ENCODE measurements at places on chromosomes 7 and 10. TPM values are rescaled to one million over a fixed set of nuclear protein-coding genes. Genes with fewer than 3 reads are reported as not detected.

The GPR15LG gene
- total RNA-seq = not detected

The SFTPA1 gene
- total RNA-seq = not detected

The MYH16 gene
- total RNA-seq = not detected

- DNase-seq = no peak
These were observed 320.7 kb downstream of the SUGCT start for GRCh38 chr7:40455485-40455884.

DNA sequence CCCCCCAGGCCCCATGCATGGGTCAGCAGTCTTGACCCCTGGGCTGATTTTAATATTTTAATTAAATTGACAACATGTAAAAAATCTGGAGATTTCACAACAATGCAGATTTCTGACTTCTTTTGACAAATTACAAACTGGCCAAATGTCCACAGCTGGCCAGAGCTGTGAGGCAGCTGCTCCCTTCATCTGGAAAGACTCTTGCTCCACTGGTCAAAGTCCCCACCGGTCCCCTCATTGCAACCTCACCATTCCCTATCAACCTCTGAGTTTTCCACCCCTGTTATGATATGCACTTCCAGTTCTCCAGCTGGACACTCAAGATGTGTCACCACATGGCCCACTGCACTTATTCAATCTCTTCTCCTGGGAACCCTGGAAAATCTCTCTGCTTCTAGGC is 266.2 kb downstream of the KCNMA1 start:
- no peak for DNase-seq

DNA sequence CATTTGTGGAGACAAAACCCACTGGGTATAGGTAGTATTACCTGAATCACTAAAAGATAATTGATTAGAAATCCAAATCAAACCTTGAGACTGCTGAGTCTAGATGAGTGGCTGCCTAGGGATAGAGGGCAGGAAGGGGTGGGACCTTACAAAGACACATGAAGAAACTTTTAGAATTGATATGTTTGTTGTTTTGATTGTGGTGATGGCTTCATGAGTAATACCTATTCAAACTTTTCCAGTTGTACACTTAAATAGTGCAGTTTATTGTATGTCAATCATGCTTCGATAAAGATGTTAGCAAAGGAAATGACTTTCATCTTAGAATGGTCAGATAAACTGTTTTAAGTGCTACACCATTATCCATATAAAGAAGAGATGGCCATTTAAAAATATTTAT is 188.7 kb upstream of the KAT6B start:
- DNase-seq = no peak

GRCh38 chr10:89207181-89207800 is at the start of gene CH25H:
TSS of gene CH25H (minus strand) at chr10:89207317. CDS start at chr10:89207292, 25 bp downstream.
- peak; percentile 17 for DNase-seq

GRCh38 chr7:115008465-115009114 is 86.7 kb downstream of the MDFIC start:
- no peak for DNase-seq

- DNase-seq = no peak
These were observed 23.9 kb downstream of the NRAP start for GRCh38 chr10:113639966-113640365.

DNA sequence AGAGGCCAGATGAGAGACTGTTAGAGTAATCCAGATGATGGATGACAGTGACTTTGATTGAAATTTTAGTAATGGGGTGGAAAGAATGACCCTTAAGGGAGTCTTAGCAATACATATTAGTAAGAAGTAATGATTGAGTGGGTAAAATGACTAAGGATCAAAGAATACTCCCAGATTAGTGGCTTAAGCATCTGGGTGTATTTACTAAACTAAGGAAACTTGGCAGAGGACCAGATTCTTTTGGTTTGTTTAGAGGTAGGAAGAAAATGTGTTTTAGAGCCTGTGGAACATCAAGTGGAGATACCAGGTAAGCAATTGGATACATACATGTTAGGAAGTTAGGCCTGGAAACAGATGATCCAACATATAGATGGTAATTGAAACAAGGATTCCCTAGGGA is 58.8 kb upstream of the ADRA2A start:
- no peak for DNase-seq

- no peak for DNase-seq
These were observed 223.2 kb downstream of the SH2D4B start for GRCh38 chr10:80760914-80761371.

DNA sequence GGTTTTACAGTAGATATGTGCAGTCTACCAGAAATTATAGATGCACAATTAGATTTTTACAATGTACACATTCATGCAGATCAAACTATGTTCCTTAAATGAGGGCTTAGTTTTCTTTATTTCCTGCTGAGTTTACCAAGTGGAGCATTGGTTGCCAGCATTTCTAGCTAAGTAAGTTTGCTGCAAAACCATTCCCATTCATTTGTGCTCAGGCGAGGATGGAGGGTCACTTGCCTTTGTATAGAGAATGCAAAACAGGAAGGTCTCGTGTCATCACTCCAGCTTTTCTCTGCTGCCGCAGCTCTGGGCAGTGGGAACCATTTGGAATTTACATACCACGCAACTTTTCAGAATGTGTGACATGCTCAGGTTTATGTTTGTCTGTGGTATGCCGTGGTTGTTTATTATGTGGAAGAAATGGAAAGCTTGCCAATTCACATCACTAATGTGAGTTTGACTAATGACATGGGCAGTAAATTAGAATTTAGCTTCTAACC is 198.6 kb downstream of the TRIL start:
- no peak for DNase-seq

DNA sequence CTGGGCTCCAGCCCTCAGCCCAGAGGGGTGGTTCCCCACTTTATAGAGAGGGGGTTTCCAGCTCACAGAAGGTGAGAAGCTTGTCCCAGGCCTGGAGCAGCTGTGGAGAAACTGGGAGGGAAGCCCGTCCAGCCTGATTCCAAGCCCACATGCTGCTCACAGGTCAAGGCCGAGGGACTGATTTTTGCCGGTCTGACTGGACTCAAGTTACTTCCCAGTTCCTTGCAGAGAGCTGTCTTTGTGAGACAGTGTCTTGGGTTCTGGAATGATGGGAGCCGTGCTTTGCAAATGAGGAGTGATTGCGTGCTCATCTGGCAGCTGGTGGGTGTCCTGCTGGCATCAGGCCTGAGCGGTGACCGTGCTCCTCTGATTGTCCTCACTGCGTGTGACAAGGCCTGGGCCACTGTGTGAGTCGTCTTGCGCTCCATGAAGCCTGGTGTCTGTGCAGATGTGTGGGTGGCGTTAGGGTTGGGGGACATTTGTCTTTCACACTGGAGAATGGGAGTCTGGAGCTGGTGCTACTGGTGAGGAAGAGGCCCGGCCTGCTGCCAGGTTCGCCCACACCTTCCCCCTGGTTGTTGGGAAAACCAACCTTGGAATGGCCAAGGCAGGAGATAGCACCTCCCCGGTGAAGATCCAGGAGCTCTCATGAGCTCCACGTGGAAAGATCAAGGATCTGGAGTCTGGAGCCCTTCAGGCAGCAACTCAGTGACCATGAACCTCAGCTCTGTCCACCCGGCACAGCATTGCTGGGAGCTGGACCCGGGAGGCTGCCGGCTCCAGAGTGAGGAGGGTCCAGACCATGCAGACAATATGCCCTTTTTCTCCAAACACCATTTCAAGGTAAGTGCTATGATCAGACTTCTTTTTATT is 129.6 kb downstream of the SMURF1 start:
- DNase-seq = no peak

DNA sequence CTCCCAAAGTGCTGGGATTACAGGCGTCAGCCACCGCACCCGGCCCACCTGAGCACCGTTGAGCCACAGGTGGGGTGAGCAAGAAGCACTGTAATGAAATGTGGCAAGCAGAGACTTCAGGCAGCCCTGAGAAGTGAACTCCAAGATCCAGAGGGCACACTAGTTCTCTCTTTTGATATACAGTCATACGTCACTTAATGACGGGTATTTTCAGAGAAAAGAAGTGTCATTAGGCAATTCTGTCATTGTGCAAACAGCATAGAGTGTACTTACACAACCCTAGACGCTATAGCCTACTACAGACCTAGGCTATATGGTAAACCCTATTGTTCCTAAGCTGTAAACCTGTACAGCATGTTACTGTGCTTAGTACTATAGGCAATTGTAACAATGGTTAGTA is 7.9 kb downstream of the PANK1 start:
- no peak for DNase-seq

- no peak for DNase-seq
These were observed 37.5 kb upstream of the PLEKHA1 start for GRCh38 chr10:122336961-122337360.

Measured in activated T-helper 1 cell treated with anti-CD3 and anti-CD28 coated beads, Interleukin-12 subunit alpha, Interleukin-12 subunit beta, Interleukin-2, Interleukin-4 antibody, amounts not matched to agents 30 ng/mL and 10 ng/mL and 1 ng/mL, durations not matched to agents 14 hours and 24 hours and 36 hours (primary cell).